Fibroblast of skin of right quadriceps (primary cell): ENCODE measurements at places on chromosomes 16 and 17.

DNA sequence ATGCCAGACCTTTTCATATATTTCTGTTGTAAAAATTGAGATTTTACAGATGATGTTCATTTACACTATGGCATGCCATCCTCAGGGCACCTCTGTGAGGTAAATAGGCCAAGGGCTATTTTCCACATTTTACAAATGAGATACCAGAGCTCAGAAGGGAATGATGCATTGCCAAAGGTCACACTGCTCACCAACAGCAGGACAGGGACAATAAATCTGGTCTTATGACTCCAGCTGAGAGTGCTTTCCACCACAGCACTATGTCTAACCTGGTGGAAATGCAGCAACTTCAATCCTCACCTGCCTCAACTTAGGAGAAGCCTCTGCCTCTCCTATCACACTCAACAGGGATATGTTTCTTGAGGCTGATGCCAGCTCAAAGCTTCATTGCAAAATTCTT lies 40.6 kb downstream of the GRIN2A start:
- no peak for DNase-seq

DNA sequence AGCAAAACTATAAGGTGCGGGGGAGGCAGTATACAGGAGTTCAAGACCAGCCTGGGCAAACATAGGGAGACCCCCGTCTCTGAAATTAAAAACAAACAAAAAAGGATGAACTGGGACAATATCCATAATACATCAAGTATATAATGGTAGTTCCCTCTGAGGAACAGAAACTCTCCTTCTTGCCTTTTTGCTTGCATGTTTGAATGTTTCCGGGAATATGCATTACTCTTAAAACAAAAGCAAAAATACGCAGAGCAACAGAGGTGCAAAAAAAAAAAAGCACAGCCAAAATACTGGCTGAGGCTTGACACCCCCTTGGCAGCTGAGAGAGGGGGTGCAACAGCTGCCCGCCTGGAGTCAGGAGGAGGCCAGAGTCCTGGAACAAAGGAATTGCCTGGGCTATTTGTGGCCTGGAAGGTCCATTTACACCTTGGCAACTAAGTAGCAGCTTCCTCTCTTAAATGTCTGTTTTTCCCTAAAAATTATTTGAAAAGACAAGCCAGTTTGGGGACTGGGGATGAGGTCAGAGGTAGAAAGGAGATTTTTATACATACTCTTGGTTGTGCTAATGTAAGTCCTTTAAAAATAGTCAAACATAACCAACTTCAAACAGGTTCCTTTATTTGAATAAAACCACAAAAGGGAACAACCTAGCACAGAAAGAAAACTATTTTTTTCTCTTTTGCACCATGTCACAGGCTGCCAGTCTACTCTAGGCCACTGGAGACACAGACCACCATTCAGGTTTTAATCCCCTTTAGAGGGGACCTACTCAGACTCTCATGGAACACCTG lies 19.5 kb downstream of the USP7 start:
- DNase-seq: no peak

DNA sequence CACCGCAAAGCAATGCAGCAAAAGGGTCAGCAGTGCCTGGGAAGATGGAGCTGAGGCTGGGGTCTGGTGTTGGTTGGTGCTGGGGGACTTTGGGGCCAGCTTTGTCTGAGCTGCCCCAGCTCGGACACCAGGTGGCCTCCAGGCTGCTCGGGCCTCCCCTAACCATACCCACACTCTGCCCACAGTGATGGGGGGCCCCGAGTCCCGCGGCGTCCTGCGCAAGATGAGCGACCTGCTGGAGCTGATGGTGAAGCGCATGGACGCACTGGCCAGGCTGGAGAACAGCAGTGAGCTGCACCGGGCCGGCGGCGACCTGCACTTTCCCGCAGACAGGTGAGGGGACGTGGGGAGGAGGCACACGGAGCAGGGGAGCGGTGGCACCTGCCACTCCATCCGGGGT lies 13.8 kb downstream of the MGAT5B start:
- no peak for DNase-seq

GRCh38 chr17:58560511-58560910 lies 46.1 kb upstream of the MTMR4 start:
- DNase-seq: no peak

DNA sequence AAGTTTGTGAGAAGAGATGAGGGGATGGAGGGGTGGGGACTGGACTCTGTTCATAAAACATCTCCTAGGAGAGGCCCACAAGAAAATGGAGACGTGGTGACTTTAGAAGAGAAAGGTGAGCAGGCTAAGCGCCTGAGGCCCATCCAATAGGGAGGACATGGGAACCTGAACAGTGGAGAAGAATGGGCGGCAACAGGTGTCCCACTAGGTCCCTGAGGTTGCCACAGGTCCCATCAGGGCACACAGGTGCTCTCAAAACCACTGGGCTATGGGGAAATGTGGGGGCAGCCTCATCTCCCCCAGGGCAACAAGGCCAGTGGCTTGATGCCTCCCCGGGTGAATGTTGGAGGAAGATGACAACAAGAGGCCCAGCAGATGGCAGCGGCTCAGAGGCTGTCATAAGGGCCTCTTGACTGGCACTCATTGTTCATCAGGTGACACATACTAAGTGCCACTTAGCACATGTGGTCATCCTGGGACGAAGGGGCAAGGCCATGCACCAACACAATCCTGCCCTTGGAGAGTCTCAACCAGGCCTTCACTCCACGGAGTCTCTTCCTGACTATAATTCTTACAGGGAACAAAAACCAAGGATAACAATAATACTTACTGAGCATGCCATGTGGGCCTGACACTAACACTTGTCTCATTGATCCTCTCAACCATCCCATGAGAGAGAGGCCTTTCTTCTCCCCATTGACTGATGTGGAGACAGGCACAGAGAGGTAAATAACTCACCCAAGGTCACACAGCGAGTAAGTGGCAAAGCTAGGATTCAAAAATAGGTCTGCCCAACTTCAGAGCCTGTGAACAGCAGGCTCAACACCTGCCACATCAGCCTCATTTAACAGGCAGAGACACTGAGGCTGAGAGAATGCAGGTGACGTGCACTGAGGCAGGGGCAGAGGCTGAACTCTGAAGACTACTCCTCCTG lies 38.0 kb downstream of the CUEDC1 start:
- no peak for DNase-seq
